ENCODE measurements at places on chromosomes 5 and 9. TPM values are rescaled to one million over a fixed set of nuclear protein-coding genes. Genes with fewer than 3 reads are reported as not detected.

TICAM2 gene
- 4.9 TPM for total RNA-seq

LRRC14B gene
- total RNA-seq = not detected

CYSTM1 gene
- 6.0 TPM for total RNA-seq

MPDZ gene
- 19.1 TPM for total RNA-seq

DNM1 gene
- 23.2 TPM for total RNA-seq

All from epithelial cell of alveolus of lung (primary cell).